Activated CD4-positive, alpha-beta T cell treated with anti-CD3 and anti-CD28 coated beads, Interleukin-2, amount 50 U/mL, for 1 hour (primary cell): ENCODE measurements at places on chromosomes 11 and 22.
A peak's percentile ranks its signal among the peaks of the same experiment; 100 is the strongest.

DNA sequence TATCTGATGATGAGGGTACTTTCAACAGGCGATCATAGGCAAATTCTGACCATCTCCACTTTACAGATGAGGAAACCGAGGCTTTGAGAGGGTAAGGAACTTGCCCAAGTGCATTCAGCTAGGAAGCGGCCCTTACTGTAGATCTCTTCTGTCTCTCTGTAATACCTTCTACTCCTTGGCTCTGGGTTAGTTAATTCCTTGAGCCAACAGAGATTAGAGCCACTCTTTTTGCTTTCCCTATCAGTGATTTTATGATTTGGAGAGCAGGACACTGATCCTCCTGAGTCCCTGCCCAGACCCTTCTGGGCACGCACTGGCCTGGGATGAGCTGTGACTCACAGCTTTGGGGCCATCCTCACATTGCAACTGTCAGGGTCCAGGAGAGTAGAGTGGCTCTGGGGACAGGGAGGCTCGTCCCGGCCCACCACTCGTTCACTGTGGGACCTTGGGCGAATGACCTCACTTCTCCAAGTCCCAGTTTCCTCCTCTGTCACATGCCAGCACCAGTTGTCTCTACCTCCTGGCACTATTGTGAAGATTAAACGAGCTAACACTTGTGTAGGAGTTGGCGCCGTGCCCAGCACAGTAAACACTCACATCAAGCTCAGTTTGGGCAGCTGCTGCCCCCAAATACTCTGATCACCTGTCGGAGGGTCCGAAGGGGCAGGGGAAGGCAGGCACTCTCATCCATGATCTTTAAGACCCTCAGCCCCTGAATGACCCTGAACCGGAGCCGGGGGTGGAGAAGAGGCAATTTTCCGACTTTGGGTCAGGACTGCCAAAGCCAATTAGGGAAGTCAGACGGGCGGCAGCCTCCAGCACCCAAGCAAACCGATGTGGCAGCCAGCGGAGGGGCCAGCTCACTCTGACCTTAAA lies 235.0 kb downstream of the MIAT start:
- DNase-seq = no peak

DNA sequence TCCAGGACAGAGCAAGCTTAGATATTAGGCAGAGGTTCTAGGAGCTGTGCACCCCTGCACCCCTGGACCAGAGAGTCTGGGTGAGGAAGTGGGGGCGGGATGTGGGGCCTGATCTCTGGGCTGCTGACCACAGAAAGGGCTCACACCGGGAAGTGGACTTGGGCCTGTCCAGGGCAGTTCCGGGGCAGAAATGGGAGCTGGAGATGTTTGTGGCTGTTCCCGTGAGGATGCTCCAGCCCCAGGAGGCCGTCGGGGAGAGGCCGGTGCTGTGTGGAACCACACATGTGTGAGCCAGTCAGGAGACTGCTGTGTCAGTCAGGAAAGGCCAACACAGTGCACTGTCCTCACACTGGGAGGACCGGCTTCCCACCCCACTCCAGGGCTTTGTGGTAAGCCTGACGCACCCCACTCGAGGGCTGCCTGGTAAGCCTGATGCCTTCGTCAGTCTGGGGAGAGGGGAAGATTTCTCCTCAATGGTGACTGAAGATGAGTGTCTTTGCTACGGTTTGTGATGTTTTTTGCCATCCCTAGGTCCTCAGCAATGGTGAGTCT lies 741.0 kb downstream of the BRD1 start:
- no peak for DNase-seq

GRCh38 chr11:134037046-134037908 lies 31.6 kb upstream of the JAM3 start:
- DNase-seq = peak; percentile 42

DNA sequence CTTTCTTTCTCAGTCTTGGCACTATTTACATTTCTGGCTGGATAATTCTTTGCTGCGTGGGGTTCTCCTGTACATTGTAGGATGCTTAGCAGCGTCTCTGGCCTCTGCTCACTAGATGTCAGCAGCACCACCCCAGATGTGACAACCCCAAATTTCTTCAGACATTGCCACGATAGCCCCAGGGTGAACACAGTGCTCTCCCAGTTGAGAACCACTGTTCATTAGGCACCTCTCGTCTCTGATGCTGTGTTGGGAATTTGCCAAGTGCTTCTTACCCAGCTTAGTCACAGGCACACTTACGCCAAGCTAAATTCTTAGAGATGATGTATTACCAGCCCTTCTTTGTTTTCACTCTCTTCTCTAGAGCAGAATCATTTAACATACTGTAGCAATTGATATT lies 9.4 kb downstream of the TRIM6 start:
- DNase-seq = no peak

- no peak for DNase-seq
Observed at GRCh38 chr11:68658661-68659060, 25.7 kb upstream of the GAL start.

- DNase-seq = no peak
Observed at GRCh38 chr11:60991457-60991856, 20.0 kb downstream of the CD6 start.

GRCh38 chr11:616320-617198 lies 809 bp upstream of the IRF7 start:
- DNase-seq = no peak

GRCh38 chr11:19955660-19956059 lies 204.6 kb downstream of the DBX1 start:
- no peak for DNase-seq

DNA sequence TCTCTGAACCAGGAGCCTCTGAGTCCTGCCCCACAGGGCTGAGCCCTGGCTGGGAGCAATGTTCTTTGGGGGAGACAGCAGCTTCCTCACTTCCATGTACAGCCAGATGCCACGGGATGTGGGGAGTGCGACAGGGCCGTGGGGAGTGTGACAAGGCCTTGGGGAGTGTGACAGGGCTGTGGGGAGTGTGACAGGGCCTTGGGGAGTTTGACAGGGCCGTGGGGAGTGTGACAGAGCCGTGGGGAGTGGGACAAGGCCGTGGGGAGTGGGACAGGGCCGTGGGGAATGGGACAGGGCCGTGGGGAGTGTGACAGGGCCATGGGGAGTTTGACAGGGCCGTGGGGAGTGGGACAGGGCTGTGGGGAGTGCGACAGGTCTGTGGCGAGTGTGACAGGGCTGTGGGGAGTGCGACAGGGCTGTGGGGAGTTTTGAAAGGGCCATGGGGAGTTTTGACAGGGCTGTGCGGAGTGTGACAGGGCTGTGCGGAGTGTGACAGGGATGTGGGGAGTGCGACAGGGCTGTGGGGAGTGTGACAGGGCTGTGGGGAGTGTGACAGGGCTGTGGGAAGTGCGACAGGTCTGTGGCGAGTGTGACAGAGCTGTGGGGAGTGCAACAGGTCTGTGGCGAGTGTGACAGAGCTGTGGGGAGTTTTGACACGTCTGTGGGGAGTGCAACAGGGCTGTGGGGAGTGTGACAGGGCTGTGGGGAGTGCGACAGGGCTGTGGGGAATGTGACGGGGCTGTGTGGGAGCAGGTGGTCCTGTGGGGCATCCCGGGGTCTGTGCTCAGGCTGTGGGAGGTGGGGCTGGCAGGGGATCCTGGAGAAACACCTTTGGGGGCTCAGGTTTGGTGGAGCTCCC lies 6.6 kb upstream of the KRTAP5-6 start:
- no peak for DNase-seq
